Immature natural killer cell (primary cell): ENCODE measurements at places on chromosomes 11 and 22. TPM values are rescaled to one million over a fixed set of nuclear protein-coding genes. Genes with fewer than 3 reads are reported as not detected.

Gene APOL4
- 0.25 TPM for polyA plus RNA-seq

Gene TTC12
- 7.7 TPM for polyA plus RNA-seq

Gene INS
- not detected for polyA plus RNA-seq

Gene PSMA1
- 440 TPM for polyA plus RNA-seq

Gene ARHGAP32
- polyA plus RNA-seq = 0.69 TPM

Gene TRIM3
- 2.9 TPM for polyA plus RNA-seq

Gene UQCR10
- 285 TPM for polyA plus RNA-seq

Gene GPR83
- polyA plus RNA-seq = not detected

Gene APOA5
- not detected for polyA plus RNA-seq

Gene TSKU
- not detected for polyA plus RNA-seq

Gene MAP6
- polyA plus RNA-seq = not detected

Gene MGAT3
- not detected for polyA plus RNA-seq

Gene PARVA
- not detected for polyA plus RNA-seq

Gene C22orf31
- polyA plus RNA-seq = not detected

Gene ARHGAP8
- 0.60 TPM for polyA plus RNA-seq
